Right renal cortex interstitium (tissue), 3 donors: ENCODE measurements at places on chromosomes 13 and 19. TPM values are rescaled to one million over a fixed set of nuclear protein-coding genes. Genes with fewer than 3 reads are reported as not detected.

LYPD3 gene
- 1.9 TPM for polyA plus RNA-seq

CDX2 gene
- polyA plus RNA-seq, result not detected

- DNase-seq, result no peak
Observed at GRCh38 chr13:106139377-106139776, 396.1 kb downstream of the EFNB2 start.

DNA sequence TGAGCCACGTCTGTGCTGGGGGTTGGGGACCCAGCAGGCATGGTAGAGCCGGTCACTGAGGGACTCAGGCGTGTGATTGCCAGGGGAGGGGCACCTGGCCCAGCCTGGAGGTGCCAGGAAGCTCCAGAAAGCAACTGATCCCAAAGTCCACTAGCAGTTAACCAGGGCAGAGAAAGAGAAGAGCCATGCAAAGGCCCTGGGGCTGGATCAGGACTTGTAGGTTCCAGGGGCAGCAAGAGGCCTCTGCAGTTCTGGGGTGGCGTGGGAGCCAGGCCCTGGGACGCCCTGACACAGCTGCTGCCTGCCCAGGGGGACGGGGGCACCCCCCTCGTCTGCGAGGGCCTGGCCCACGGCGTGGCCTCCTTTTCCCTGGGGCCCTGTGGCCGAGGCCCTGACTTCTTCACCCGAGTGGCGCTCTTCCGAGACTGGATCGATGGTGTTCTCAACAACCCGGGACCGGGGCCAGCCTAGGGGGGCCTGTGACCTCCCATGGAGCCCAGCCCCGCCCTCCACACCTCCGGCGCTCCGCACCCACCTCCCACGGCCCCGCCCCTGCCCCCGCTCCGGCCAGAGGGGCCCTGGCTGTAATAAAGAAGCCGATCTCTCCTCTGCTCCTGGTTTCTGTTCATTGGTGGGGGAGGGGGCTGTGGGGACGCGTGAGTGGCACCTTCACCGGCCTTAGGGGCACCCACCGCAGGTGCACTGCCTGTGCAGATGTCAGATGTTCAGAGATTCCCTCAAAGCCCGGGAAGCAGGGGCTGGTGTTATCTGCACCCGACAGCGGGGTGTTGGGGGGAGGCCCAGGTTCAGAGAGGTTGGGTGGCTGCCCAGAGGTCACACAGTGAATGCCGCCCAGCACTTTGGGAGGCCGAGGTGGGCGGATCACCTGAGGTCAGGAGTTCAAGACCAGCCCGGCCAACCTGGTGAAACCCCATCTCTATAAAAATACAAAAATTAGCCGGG is 4.1 kb downstream of the AZU1 start:
- DNase-seq, result no peak
